ENCODE measurements at places on chromosomes 12 and 14.

GRCh38 chr12:130162745-130163460 lies 639 bp downstream of the FZD10 start:
- H3K36me3 ChIP-seq = no peaks in the 10 kb centered on the region
- H3K4me1 ChIP-seq = peaks cover 27% of the 10 kb centered on the region
- no peak for DNase-seq
- H3K4me3 ChIP-seq = no peak overlapping the region
- H3K27ac ChIP-seq = no peak overlapping the region
- peaks cover 28% of the 10 kb centered on the region for H3K27me3 ChIP-seq

DNA sequence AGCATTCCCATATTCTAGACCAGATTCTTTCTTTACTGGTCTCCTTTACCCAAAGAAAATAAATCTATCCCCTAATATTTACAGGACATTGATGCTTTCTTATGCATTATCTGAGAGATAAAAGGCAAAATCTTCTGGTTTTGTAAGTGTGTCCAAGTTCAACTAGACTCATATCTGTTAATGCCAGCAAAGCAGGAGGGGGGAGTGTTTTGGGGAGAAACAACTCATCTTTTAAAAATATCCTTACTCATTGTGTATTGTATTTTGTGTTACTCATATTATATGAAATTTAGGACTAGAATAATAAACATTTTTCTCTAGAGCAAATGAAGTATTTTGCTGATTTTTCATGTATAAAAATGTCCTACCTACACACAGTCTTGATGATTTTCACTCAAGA lies 54.8 kb downstream of the SAMD4A start:
- no peak overlapping the region for H3K4me3 ChIP-seq
- H3K27ac ChIP-seq = no peak overlapping the region
- no peaks in the 10 kb centered on the region for H3K4me1 ChIP-seq
- H3K27me3 ChIP-seq = no peaks in the 10 kb centered on the region
- H3K36me3 ChIP-seq = no peaks in the 10 kb centered on the region

- DNase-seq = no peak
- H3K27me3 ChIP-seq = no peaks in the 10 kb centered on the region
- no peak overlapping the region for H3K4me3 ChIP-seq
Observed at GRCh38 chr14:94646481-94646880, 34.3 kb downstream of the SERPINA3 start.

- H3K27ac ChIP-seq = no peak overlapping the region
- no peaks in the 10 kb centered on the region for H3K27me3 ChIP-seq
- no peak for DNase-seq
- no peaks in the 10 kb centered on the region for H3K4me1 ChIP-seq
- no peak overlapping the region for H3K4me3 ChIP-seq
- H3K36me3 ChIP-seq = no peaks in the 10 kb centered on the region
Observed at GRCh38 chr14:21882226-21882625, 208.6 kb upstream of the OR4E1 start.

DNA sequence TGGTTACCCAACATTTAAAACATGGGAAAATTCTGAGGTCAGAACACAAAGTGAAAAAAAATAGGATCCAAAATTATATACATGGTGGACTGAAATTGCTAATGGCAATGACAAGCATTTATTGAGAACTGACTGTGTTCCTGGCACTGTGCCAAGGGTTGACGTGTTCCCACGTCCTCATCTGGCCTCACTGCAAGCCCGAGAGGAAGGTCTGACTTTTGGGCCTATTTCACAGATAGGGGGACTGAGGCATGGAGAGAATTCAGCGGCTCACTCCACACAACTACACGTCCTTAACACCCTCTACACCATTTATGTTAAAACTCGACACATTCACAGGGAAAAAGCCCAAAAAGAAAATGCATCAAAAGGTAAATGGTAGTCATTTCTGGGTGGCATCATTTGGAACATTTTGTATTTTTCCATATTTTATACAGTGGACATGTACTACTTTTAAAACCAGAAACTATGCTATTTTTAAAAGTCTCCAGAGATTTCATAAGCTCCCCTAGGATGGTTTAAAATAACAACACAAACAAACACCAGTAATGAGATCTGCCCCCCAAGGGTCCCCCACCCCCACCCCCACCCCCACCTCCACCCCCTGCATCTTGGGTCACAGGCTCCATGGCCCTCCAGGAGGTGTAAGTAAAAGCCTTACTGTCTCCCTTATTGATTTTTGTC lies 27.7 kb downstream of the CLMN start:
- H3K4me1 ChIP-seq = peaks cover 11% of the 10 kb centered on the region
- no peak overlapping the region for H3K4me3 ChIP-seq
- H3K27me3 ChIP-seq = no peaks in the 10 kb centered on the region
- H3K27ac ChIP-seq = peak overlapping the region; percentile 47
- no peaks in the 10 kb centered on the region for H3K36me3 ChIP-seq
